Gastrocnemius medialis (tissue), 4 donors: ENCODE measurements at places on chromosomes 11 and 22. TPM values are rescaled to one million over a fixed set of nuclear protein-coding genes. Genes with fewer than 3 reads are reported as not detected.

The TRPC6 gene
- 0.20 TPM for total RNA-seq

The SERPING1 gene
- total RNA-seq: 90.0 TPM

The PTPN5 gene
- 0.15 TPM for total RNA-seq

The FOLR3 gene
- 1.1 TPM for total RNA-seq

The POU2AF1 gene
- total RNA-seq: not detected

The TRIM6 gene
- 0.15 TPM for total RNA-seq

GRCh38 chr11:47573321-47573720 is 5.4 kb downstream of the KBTBD4 start:
- H3K27me3 ChIP-seq: no peaks in the 10 kb centered on the region
- H3K27ac ChIP-seq: no peak overlapping the region
- H3K36me3 ChIP-seq: peaks cover 62% of the 10 kb centered on the region
- no peak for DNase-seq
- no peak overlapping the region for H3K4me3 ChIP-seq

- DNase-seq: no peak
- H3K27me3 ChIP-seq: no peaks in the 10 kb centered on the region
- no peaks in the 10 kb centered on the region for H3K4me1 ChIP-seq
- no peaks in the 10 kb centered on the region for H3K36me3 ChIP-seq
- H3K4me3 ChIP-seq: no peak overlapping the region
These were observed 910.4 kb downstream of the METTL15 start for GRCh38 chr11:29018631-29019030.

- no peak overlapping the region for H3K27ac ChIP-seq
- DNase-seq: no peak
- no peaks in the 10 kb centered on the region for H3K4me1 ChIP-seq
- H3K4me3 ChIP-seq: no peak overlapping the region
- no peaks in the 10 kb centered on the region for H3K36me3 ChIP-seq
- no peaks in the 10 kb centered on the region for H3K27me3 ChIP-seq
These were observed 48.5 kb upstream of the DDI1 start for GRCh38 chr11:103987629-103988594.

DNA sequence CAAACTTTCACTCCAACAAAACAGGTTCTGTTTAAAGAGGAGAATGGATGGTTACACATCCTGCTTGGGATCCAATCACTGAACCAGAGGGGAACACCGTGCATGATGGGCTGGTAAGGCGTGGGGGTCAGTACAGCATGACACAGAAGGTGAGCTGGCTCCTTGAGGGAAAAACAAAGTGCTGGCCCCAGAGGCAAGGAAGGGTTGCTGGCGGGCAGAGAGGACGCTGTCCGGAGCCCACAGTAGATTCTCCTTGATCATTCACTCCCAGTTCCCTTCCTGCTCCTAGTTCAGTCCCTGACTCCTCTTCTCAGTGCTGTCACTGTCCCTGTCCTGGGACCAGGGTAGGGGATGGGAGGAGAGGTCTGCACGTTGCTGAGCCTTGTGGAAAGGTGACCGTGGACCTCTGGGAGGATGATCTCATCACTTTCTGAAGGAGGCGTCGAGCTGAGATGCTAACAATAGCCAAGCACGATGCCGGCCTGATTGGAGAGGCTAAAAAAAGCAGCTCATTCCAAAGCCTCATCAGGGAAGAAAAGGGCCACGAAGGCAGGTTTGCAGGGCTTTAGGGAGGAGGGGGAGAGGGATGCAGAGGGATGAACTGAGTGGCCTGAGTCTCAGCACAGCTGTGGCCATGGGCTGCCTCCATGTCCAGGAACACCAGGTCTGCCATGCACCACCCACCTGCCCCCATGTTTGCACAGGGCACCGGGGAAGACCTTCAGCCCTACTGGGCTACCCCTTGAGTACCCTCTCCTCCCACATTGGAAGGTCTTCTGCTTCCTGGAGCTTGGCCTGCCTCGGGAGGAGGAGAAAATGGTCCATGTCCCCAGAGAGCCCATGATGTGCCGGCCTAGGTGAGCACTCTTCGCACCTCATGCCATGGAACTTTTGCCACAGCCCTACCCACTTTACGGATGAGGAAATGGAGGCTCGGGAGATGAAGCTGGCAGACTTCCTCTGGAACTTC is 72.7 kb upstream of the RTL6 start:
- H3K36me3 ChIP-seq: no peaks in the 10 kb centered on the region
- no peak overlapping the region for H3K4me3 ChIP-seq
- DNase-seq: no peak
- H3K4me1 ChIP-seq: no peaks in the 10 kb centered on the region
- H3K27me3 ChIP-seq: no peaks in the 10 kb centered on the region
